Neural crest cell (in vitro differentiated cells): ENCODE measurements at places on chromosomes 7 and 10.

GRCh38 chr7:139725077-139725476, 52.7 kb downstream of the HIPK2 start:
- no peak for DNase-seq

- no peak for DNase-seq
These were observed 69.7 kb downstream of the CFAP46 start for GRCh38 chr10:132872658-132873057.

DNA sequence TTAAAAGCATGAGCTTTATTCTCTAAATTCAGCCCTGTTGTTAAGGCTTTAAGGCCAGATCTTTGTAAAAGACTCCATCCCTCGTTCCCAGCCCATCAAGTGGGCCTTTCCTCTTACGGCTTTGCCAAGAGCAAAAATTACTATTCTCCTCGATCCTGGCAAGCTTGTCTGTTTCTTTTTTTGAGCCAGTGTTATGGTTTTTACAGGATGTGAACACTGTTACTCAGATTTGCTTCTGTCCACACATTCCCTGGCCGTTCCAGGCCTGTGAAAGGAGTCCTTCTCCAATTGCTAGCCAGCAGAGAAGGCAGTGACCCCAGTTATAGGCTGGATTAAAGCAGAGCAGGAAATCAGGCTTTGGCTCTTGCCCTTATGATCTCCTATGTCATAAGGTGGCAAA, 47.0 kb upstream of the EPC1 start:
- DNase-seq, result no peak

DNA sequence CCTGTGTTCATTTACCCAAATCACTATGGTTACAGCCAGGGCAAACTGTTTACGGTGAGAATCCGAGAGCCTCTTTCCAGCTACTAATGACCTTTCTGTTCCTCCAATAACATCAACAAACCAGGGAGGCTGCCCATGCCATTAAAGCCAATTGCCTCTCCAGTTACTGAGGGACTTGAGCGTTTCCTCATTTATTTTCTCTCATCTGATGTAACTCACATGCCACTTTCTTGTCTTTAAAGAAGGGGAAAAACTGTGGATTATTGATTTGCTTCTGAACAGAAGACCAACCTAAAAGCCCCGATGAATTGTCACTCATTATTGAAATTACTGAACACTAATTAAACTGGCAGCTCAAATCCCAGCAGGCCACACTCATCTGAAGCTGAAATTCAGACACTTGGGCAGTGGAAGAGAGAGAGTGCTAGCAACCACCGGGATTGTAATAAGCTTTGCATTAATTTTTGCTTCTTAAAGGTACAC, 595.8 kb upstream of the MKI67 start:
- DNase-seq, result no peak

- no peak for DNase-seq
These were observed 135.7 kb downstream of the SDK1 start for GRCh38 chr7:3436746-3437145.

DNA sequence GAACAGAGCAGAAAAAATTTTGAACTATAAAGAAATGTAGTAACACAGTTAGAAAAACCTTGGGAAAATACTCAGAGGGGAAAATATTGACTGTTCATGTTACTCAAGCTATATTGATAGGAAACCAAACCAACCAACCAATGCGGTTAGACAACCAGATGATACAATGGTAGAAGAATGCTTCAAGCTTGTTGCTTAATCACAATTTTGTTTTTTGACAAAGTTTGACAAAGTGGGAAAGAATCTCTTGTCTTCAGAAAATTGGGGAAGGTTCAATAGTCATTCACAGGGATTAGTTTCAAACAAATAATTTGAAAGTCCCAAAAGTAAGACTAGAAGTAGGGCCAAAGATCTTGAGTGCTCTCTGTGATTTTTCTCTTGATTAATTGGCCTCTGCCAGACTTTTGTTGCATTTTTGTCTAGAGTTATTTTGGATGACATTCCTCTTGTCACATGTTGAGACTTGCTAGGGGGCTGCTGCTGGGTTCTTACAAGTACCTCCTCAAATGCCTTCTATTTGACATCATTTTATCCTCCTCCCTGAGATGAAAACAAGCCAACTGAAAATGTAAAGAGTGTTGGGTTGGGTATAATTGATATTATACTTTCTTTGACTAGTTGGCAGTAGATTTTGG, 233.1 kb upstream of the PHYHIPL start:
- DNase-seq, result no peak

- no peak for DNase-seq
These were observed 147.3 kb downstream of the NRCAM start for GRCh38 chr7:108308903-108309302.

DNA sequence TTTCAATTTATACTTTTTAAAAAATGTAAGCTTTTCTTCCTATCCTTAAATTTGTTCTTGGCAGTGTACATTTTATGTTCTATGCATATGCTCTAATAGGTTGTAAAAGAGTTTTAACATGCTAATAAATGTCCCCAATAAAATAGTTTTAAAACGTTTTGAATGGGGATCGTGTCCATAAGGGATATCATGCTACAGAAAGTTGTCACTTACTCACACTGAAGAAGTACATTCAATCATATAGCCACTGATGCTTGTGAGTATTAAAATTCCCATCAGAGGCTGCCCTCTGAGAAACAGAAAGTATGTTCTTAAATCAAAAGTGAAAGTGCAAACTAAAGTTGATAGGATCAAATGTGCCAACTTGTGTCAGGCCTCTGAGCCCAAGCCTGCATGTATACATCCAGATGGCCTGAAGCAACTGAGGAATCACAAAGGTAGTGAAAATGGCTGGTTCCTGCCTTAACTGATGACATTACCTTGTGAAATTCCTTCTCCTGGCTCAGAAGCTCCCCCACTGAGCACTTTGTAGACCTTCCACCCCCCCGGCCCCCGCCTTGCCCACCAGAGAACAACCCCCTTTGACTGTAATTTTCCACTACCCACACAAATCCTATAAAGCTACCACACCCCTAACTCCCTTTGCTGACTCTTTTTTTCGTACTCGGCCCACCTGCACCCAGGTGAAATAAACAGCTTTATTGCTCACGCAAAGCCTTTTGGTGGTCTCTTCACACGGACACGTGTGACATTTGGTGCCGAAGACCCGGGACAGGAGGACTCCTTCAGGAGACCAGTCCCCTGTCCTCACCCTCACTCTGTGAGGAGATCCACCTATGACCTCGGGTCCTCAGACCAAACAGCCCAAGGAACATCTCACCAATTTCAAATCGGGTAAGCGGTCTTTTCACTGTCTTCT, 877 bp upstream of the NOD1 start:
- no peak for DNase-seq

- no peak for DNase-seq
These were observed 40.3 kb downstream of the NRCAM start for GRCh38 chr7:108415821-108416536.

DNA sequence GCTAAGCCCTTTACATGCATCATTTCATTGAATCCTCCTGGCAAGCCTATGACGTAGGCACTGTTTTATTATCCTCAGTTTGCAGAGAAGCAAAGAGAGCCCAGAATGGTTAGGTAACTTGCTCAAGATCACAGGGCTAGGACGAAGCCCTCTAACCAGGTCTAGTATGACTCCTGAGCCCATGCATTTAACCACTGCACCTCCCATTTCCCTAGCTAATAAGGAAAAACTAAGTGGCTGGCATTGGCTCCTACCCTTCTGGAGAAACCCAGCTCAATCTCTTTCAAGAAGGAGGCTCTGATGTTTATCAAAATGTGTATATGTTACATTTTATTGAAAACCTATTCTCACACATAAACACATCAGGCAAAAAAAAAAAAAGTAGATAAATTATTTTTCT, 19.8 kb downstream of the MYOF start:
- no peak for DNase-seq

DNA sequence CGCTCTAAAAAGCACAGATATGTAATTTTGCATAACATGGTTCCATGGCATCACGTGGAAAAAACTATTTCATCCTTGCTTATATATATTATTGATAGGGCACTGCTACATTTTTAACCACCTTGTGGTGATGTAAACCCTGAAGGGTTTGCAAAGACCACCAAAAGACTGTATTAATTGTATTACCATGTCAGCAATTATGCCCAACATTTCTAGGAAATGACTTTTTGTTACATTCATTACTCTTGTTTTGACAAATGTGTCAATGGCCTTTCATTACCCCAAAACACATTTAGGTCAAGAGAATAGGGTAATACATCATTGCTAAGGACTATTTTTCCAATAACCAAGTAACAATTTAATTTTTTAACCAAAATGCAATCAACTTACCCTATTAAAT, 142.2 kb downstream of the NRCAM start:
- DNase-seq, result no peak

DNA sequence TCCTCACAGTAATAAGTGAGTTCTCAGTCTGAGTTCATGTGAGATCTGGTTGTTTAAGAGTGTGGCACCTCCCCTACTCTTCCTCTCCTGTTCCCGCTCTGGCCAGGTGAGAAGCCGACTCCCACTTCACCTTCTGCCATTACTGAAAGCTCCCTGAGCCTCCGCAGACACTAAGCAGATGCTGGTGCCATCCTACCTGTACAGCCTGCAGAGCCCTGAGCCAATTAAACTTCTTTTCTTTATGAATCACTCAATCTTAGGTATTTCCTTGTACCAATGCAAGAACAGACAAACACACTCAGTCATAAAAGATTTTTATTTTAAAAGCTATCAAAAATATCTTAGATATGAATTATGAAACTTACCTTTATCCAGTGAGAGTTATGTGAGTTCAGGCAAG, 39.5 kb upstream of the PFKP start:
- no peak for DNase-seq

GRCh38 chr7:15905251-15906040, 219.0 kb upstream of the MEOX2 start:
- no peak for DNase-seq

GRCh38 chr7:86574006-86574405, 69.7 kb upstream of the GRM3 start:
- no peak for DNase-seq

DNA sequence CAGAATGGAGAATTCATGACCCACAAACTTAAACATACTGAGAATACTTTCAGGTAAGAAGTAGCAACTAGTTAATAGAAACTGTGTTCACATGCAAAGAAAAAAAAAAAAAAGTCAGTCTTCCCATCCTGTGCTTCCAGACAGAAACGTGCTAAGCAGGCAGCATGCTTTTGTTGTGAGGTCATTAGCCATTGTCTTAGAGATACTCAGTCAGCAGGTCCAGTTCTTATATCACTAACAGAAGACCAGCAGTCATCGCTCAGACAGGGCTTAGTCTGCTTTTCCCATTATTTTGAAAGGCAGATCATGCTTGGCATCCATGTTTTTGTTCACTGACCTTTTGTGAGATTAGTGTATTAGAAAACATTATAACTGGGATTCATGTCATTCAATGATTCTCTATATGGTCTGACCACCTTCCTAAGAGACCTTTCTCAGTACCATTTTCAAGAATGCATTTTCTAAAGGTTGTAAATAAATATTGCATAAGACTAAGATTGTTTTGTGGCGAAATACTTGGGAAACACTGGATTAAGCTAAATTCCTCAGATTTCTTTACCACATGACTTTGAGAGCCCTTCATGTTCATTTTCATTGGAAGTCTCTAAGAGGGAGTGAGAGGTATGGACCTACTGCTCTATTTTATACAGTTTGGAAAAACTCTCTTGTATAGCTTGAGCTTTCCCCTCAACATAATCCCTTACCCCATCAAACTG, 45.0 kb upstream of the AGBL3 start:
- DNase-seq, result no peak

DNA sequence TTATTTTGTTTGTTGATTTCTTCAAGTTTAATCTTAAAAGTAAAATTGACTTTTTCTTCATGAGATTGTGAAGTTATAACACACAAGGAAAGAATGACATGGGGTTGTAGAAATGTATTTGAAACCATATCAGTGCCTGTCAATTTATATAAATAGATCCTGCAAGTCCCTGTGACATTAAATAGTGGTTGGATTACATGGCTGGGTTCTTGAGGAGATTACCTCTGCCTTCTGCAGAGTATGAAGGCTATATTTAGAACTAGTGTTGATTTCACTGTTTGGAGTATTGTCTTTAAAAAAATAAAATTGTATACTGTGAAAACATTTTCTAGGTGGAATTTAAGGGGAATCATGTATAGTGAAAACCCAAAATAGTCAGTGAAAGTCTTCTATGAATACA, 385.8 kb upstream of the SMIM30 start:
- DNase-seq, result no peak

GRCh38 chr7:21568762-21569161, 25.9 kb downstream of the DNAH11 start:
- DNase-seq, result no peak

DNA sequence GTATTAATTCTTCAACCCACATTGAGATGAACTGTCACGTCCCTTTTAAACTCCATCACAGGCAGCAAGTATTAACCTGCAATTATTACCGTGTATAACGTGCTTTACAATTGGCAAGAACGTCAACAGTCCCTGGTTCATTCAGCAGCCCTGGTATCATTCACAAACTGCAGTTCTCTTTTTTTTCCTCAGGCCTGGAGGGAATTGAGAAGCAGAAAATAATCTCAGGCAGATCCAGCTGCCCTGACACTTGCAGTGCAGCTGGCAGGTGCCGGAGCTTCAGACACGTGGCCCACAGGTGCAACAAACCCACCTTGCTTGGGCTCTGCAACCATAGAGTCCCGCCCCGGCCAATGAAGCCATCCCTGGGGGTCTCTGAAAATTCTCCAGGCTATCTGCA, 137.3 kb downstream of the PLXNA4 start:
- no peak for DNase-seq

DNA sequence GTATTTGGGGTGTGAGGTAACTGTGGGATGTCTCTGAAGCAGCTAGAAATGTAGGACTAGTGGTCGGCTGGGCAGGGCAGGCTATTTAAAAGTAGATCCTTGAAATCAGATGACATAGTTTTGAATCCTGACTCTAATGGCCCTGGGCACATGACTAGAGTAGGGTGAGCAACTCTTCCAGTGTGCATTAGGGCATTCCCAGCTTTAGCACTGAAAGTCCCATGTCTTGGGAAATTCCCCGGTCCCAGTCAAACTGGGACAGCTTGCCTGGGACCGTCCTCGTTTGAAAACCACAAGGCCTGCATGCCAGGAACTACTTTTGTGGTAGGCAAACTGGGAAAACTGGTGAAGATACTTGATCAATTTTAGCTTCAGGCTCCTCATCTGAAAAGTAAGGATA, 255.3 kb downstream of the PTEN start:
- DNase-seq, result no peak

DNA sequence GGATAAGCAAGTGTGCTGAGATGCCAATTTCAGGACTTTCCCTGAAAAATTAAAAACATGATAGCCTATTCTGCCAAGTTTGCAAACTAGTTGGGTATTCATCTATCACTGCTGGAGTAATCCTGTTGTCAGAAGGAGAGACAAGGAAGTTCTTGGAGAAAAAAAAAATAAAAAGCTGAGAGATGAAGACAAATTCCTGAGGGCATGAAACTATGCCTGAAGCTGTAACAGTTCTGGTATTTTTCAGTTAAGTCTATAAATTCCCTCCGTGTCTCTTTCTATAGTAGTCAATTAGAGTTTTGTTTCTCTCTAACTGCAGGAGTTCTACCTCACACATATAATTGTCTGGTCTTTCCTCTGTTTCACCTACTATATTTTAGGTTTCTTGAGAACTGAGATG, 95.7 kb downstream of the DGKB start:
- no peak for DNase-seq

GRCh38 chr7:145909991-145910513, 206.5 kb upstream of the CNTNAP2 start:
- no peak for DNase-seq
